ENCODE measurements at places on chromosomes 5 and 9. TPM values are rescaled to one million over a fixed set of nuclear protein-coding genes. Genes with fewer than 3 reads are reported as not detected.

DNA sequence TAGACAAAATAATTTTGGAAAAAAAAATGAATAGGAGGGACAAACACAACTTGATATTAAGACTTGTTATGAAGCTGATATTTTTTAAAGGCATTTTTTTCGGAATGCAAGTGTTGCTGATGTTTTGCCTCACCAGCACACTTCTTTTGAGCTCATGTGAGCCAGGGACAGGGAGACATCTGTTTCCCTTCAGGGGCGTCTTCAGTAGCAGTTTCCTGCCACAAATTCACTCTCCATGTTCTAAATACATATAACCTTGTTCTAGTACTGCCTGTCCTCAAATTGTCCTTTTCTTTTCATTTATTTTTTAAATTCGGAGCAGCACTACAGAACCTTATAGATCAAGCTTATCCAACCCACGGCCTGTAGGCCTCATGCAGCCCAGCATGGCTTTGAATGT, 316.0 kb upstream of the PAPPA start:
- DNase-seq = no peak

Gene REEP2
- 0.35 TPM for polyA plus RNA-seq

Gene C5orf46
- polyA plus RNA-seq = 1.0 TPM

GRCh38 chr5:14235872-14236271, 92.7 kb downstream of the TRIO start:
- no peak for DNase-seq

Gene LARP1
- polyA plus RNA-seq = 139 TPM

Gene POMT1
- 12.6 TPM for polyA plus RNA-seq

Gene IRF1
- 6.2 TPM for polyA plus RNA-seq

GRCh38 chr5:74954919-74955318, 88.7 kb upstream of the FAM169A start:
- DNase-seq = no peak

Gene OR13C8
- polyA plus RNA-seq = not detected

GRCh38 chr5:158590746-158591300, 508.9 kb downstream of the EBF1 start:
- DNase-seq = no peak

GRCh38 chr5:28397502-28397941, 1359.1 kb upstream of the CDH9 start:
- DNase-seq = no peak

- DNase-seq = no peak
Observed at GRCh38 chr9:126754436-126755316, 50.2 kb upstream of the ZBTB43 start.

DNA sequence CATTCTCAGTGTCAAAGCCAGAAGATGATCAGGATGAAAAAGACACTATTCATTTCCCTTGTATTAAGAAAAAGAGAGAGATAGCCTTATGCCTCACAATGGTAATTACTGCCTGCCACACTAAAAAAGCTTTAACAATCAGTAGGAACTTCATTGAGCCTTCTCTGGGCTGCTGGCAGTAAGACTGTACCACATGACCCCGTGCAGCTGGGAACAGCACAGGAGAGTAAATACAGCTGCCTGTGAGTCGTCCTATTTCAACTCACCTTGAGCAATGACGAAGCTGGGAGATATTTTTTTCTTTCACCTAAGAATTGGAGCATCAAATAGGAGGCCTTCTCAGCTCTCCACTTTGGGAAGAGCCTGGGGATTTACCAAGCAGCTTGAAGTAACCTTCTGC, 316.3 kb downstream of the GABRB2 start:
- DNase-seq = no peak

Gene ITGA2
- 75.4 TPM for polyA plus RNA-seq

- DNase-seq = no peak
Observed at GRCh38 chr5:1332461-1333001, 12.4 kb downstream of the CLPTM1L start.

DNA sequence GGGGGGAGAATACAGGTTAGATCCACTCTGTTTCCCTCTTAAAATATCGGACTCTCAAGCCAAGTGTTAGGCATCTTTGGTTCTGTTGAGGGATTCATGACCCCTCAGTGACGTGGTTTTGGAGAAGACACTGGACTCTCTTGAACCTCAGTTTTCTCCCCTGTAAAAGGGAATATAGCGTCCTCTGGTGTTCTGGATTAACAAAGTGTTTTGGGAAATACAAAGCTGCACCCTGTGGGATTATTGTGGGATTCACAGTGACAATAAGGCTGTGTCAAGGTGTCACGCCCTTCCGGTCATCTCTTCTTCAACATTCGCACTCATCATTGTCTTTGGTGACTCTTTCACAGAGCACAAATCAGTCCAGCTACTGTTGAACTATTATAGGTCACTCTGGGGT, 139.0 kb downstream of the IRX1 start:
- DNase-seq = no peak

- no peak for DNase-seq
Observed at GRCh38 chr9:110750272-110750671, 81.7 kb downstream of the MUSK start.

DNA sequence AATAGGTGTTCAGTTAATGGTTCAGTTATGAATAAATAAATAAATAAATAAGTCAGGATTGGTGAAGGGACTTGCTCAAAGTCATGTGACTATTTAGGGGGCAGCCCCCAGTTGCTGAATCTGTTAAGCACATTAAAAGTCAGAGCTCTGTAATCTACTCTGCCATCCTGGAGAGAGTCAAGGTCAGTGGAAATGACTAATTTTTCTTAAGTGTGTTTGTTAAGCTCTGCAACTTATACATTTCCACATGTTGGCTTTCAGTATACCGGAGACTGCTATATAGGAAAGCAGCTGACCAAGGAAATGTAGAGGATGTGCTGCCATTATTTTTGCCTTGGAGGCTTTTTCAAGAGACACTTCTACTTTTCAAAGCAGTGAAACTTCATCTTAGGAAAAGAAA, 57.9 kb downstream of the KIAA1958 start:
- DNase-seq = no peak

Gene PTPN3
- polyA plus RNA-seq = 20.6 TPM

GRCh38 chr9:134851020-134851419, 29.6 kb upstream of the FCN2 start:
- no peak for DNase-seq

GRCh38 chr9:126317513-126317912, 9.1 kb upstream of the MVB12B start:
- DNase-seq = no peak

- no peak for DNase-seq
Observed at GRCh38 chr5:178120607-178121357, 7.5 kb downstream of the N4BP3 start.

Gene CDC14B
- polyA plus RNA-seq = 4.5 TPM

Gene HRH2
- 0.08 TPM for polyA plus RNA-seq

DNA sequence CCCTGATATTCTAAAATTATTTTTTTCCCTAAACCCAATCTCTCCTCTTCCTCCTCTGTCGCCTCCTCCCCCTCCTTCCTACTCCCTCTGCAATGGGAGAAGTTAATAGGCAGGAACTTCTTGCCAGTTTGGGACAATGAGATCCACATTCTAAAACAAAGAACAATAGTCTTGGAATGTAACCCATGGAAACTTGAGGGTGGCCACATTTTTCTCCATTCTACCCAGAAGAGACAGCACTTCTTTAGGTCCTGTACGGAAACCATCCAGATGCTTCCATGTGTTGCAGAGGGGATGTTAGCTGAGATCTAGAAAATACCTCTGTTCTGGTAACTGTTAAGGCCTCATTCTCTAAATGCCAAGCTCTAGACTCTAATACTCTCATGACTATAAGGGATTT, 10.0 kb downstream of the SPARC start:
- no peak for DNase-seq

DNA sequence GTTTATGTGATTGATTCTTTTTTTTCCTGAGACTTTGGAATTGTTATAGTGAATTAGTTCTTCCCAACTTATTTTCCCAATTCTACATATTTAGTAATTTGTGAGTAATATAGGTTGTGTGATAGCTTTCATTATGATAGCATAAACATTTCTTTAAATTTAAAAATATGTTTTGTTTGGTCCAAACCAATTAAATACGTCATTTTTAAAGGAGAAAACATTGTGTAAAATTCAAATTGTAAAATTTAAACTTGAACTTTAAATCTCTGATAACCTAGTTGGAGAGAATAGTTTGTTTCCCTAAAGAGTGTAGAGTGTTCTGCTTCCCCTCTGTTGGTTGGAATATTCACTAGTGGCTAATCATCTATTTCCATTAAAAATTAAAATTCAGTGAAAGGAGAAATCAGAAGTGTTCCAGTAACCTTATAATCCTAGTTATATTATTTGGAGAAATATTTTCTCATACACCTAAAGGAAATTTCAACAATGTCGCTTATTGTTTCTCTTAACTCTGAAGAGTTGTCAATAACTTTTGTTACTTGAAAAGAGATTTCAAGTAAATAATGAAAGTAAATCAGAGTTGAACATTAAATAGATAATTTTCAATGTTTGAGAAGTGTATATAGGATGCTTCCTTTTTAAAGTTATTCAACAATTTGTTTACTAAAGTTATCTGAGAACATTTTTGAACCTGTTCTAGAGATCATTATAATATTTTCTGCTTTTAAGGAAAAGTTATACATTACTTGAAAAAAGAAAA, 2.9 kb downstream of the NIPBL start:
- no peak for DNase-seq

GRCh38 chr9:70668751-70669150, 254.3 kb upstream of the KLF9 start:
- DNase-seq = no peak

GRCh38 chr9:70962761-70963440, 158.5 kb downstream of the TRPM3 start:
- DNase-seq = no peak

GRCh38 chr9:78169125-78169524, 66.8 kb upstream of the CEP78 start:
- no peak for DNase-seq

DNA sequence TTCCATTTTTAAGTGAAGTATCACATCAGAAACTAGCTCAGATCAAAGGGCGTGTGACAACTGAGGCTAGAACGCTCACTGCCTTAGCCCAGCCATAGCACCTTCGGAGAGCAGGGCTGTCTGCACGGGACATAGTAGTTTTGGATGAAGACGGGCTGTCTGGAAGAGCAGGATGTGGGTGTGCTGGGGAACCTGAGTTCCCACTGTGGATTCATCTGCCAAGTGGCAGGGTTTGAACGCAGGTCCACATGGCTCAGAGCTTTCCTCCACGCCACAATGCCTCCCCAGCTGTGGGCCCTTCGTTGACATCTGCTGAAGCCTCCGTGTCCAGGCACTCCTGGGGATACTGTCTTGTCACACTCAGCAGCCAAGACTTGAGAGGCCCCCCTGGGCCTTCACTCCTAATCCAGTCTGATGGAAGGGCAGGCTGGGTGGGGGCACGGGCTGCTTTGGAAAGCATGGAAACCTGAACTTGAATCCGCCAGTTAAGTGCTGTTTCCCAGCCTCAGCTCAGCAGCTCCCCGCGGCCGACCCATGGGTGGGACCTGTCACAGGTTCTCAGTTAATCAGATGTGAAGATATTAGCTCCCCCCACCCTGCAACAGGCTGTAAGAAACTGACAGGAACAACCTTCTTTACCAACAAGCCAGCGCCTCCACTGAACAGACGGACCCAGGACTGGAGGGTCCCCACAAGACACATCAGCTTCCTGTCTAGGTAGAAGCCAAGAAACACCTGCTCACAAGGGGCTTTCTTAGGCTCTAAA, 228.1 kb downstream of the FANCC start:
- no peak for DNase-seq

DNA sequence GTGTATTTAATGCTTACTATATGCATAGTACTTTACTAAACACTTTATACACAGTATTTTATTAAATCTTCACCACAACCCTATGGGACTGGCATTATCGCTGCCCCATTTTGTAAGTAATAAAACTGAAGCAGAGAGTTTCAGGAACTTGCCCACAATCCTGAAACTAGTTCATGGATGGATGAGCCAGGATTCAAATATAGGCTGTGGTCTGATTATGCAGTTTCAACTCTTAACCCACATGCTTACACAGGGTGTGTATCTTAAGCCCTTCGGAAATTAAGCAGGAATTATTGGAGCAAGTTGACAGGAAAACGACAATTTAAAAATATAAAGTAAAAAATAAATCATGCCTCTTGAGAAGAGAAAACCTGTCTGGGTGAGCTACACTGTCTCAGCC, 109.0 kb downstream of the ATP10B start:
- DNase-seq = no peak

Gene PAEP
- polyA plus RNA-seq = not detected

- no peak for DNase-seq
Observed at GRCh38 chr9:93473411-93473810, 20.0 kb upstream of the FAM120AOS start.
